ENCODE measurements at places on chromosomes 12 and 14.

GRCh38 chr12:79859646-79860045 lies 75.3 kb downstream of the PPP1R12A start:
- no peak for DNase-seq

GRCh38 chr12:123035841-123036240 lies 55.4 kb downstream of the ARL6IP4 start:
- DNase-seq: no peak

DNA sequence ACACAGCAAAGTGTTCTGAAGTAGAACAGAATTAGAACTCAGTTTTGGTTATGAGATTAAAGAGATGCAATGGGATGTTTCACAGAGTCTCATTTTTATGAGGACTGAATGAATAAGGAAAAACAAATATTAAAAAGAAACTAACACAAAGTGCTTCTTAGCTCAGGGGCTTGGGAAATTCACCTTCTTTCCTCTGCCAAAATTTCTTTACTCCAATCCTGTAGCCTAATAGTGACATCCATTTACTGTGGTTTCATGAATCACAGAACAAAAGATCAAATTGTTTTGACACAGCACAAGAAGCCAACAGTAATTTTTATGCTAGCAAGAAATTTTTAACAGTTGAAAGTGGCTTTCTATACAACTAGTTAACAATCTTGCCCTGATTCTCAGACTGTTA lies 37.7 kb downstream of the AREL1 start:
- no peak for DNase-seq

DNA sequence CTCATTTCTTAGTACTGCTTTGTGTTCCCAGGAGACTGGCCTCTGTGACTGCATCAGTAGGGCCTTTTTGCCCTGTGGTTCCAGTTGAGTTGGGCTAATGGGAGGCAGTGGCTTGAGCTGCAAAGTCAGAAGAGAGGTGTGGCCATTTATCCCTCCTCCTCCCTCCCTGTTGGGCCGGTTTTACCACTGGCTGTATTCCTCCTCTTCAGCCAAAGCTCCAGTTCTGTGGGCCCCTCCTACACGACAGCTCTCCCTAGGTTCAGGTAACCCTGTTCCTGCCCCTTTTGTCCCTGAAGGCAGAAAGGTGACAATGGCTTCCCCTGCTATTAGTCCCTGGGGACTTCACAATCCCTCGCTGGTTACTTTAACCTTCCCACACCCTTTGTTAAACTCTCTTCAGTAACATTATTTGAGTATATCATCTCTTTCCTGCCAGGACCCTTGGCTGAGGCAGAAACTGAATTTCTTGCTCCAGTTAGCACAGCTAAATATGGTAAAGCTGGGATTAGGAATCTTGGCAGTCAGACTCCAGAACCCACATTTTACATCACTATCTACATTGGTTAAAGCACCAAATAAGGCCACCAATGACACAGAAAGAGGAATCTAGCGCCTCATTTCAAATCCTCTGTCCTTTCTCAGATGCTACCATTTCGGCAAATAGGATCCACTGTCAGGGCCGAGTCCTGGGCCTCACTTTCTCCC lies 121.9 kb upstream of the SLC35F4 start:
- no peak for DNase-seq

DNA sequence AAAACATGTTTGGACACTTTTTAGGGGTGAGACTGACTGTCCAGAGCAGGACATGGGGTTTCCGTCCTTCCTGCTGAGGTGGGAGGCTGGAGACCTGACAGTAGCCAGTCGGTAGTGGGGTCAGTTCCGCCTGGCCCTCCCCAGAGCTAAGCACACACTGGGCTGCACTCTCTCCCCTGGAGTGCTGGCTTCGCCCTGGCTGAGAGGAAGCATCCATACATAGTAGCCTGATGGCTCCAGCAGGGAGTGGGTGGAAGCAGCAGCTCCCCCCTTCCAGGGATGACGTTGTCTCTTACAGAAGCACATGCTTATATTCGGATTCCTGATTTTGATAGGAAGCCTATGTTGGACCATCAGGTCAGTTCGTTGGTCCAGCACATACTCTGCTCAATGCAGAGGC lies 40.4 kb downstream of the SFSWAP start:
- no peak for DNase-seq

DNA sequence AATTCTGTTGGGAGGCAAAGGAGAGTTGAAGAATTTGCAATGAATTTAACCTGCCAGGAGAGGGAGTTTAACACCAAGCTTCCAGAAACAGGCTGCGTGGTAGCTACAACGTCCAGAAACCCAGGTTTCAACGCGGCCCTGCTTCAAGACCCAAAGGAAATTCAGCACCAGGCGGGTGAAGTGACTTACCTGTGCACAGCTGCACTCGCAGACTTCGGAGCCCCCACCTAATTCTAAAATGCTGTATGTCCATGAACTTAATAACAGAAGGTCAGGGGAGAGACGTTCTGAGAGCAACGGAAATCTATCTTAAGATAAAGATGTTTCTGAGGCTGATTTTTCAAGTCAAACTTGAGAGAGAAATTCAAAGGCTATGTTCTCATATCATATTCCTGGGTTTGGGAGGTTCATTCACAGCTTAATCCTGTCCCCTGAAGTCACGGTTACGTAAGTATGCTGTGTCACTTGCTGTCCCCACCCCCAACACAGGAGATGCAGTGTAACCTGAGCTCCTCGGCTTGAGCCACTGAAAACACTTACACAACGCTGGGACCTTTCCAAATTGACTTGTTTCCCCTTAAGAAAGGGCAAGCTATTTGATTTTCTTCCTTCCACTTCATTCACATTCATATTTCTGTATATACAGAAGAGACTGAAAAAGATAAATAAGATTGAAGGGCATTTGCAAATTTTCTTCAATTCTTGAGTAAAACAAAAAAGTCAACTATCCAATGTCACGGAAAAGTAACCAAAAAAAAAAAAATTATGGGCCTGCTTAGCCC lies 22.7 kb downstream of the CLIP1 start:
- peak; percentile 81 for DNase-seq

GRCh38 chr14:86257973-86258372 lies 728.0 kb downstream of the FLRT2 start:
- no peak for DNase-seq

GRCh38 chr12:39287817-39288216 lies 155.1 kb downstream of the KIF21A start:
- no peak for DNase-seq

DNA sequence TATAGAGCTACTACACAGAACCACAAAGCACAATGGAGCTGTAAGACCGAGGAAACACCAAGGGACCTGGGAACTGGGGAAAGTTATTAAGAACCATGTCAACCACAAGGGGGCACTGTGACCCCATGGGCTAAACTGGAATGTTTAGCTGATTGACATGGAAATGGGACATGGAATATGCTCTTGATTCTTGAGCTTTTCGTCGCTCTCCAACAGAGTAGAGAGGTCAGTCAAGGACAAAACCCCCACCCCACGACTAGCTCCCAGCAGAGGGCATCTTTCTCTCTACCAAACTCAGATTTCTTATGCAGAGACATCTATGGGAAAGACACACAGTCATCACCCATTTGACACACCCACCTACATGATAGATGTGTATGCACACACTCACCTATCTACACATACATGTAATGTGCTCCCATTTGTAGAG lies 10.1 kb downstream of the NDRG2 start:
- DNase-seq: peak; percentile 10

- DNase-seq: no peak
Measured at GRCh38 chr14:94411638-94412037, 23.2 kb upstream of the SERPINA1 start.

- DNase-seq: no peak
Measured at GRCh38 chr12:53094394-53094787, 3.1 kb upstream of the IGFBP6 start.

GRCh38 chr14:55614304-55614703 lies 34.3 kb downstream of the KTN1 start:
- DNase-seq: no peak

DNA sequence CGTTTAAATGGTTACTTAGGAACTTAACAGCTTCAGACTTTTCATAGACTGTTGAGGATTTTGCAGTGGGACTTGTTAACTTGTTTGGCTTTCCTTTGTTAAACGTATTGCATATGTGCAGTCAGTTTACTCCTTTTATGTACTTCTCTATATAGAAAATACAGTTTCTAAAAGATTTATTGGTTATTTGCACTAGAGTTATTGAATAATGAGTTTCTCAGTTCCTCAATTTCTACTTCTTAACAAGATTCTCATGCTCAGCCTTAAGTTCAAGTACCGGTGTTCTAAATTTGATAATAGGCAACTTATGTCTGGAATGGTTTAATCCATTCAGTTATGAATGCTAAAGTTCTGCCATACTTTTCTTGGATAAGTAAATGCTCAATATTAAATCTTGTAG lies 919 bp downstream of the PSMA3 start:
- DNase-seq: no peak

Data from T1000 (cell line).